ENCODE measurements at places on chromosomes 6 and 20. TPM values are rescaled to one million over a fixed set of nuclear protein-coding genes. Genes with fewer than 3 reads are reported as not detected.

DNA sequence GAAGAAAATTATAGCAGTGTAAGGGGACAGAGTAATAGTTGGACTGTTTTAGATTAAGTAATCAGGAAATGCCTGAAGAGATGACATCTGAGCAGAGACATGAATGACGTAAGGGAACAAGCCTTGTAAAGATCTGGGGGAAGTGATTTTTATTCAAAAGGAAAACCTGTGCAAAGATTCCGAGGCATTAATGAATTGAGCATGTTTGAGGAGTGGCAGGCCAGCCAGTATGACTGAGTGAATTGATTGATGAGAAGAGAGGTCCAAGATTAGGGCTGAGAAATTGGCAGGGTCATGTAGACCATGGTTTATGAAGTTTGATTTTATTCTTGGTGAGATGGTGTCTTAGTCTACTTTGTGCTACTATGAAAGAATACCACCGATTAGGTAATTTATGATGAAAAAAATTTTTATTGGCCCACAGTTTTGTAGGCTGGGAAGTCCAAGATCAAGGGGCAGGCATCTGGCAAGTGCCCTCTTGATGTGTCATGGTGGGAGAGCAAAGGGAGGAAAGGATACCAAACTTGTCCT is 95.1 kb downstream of the LIN28B start:
- no peak for ATAC-seq

GRCh38 chr20:24836661-24837299 is 112.3 kb upstream of the CST7 start:
- ATAC-seq = no peak

DNA sequence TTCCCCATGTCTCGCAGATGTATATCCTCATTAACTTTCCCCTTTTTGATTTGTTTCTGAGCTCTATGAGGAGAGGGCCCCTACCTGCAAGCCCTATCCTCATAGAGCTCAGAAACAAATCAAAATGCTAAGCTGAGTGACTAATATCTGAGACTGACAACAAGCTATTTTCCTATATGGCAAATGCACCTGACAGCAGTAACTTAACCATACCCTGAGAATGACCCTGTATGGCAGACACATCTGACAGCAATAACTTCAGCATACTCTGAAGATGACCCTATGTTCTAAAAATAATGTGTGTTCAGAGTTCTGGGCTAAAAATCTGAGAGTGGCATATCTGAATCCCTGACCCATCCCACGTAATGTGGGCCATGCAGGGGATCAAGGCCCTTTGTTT is 79.0 kb upstream of the MEI4 start:
- no peak for ATAC-seq

DNA sequence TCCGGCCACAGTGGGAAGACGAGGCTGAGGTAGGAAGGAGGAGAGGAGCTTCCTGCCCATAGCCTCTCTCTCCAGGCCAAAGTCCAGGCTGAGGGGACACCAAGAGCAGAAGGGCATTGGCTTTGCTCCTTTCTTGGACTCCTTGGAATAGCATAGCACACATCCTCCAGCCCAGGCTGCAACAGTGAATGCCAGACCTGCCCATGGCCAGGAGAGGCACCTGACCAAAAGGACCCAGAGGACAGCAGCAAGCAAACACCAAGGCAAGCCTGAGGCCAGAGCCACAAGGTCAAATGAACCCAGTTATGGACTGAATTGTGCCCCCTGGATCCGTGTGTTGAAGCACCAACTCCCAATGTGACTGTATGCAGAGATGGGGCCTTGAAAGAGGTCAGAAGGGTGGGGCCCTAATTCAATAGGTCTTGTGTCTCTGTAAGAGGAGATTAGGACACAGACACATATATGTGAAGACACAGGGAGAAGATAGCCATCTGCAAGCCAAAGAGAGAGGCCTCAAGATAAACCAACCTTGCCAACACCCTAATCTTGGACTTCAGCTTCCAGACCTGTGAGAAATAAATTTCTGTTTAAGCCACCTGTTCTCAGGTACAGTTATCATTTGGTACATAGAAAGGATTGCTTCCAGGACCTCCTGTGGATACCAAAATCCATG is 126.5 kb upstream of the NXT1 start:
- ATAC-seq = no peak

DNA sequence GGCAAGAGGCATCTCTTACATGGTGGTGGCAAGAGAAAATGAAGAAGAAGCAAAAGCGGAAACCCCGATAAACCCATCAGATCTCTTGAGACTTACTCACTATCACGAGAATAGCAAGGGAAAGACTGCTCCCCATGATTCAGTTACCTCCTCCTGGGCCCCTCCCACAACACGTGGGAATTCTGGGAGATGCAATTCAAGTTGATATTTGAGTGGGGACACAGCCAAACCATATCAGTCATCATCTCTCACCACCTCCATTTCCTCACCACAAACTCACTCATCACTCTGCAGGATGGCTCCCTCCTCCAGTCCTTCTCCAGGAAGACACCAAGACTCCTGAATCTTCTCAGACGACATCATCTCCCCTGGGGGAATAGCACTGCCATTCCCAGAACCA is 25.8 kb upstream of the SLC16A10 start:
- no peak for ATAC-seq

DNA sequence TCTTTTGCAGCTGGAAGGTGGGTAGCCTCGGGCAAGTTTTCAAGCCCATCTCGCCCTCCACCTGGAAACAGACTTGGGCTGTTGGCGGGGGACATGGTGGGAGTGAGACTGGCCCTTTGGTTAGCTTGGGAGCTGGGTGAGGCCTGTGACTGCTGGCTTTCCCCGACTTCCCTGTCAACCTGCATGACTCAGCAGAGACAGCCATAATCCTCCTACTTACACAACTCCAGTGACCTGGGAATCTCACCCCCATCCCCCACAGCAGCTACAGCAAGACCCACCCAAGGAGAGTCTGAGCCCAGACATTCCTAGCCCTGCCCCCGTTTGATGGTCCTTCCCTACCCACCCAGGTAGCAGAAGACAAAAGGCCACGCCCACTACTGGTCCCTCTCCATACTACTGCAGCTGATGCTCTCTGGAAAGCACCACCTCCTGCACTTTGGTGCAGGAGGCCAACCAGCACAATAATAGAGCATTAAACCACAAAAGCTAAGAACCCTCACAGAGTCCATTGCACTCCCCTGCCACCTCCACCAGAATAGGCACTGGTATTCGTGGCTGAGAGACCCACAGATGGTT is 188.4 kb downstream of the TRDN start:
- ATAC-seq = no peak

DNA sequence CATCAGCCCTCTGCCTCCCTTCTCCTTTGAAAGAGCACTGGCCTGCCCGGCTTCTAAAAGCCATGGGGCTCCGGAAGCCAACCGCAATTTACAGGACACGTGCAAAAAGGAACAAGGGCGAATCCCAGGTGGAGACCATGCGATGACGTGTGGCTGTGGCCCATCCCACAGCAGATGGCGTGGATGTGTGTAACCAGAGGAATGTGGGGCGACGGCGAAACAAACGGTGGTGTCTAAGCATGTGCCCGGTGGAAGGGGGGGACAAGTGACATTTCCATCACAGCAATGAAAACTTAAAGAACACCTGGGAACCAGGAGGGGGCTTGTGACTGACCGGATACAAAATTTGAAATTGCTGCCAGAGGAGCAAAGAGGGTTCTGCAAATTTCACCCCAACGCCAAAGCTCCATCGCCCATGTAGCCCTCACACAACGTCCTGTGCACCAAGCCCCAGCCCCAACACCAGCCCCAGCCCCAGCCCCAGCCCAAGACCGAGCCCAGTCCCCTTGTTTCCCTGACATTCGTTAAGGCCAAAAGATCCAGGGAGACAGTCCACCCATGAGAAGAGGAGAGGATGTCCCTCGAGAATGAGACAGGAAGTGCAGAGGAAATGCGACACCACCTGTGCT is 159.7 kb upstream of the ZNF337 start:
- no peak for ATAC-seq

GRCh38 chr6:105497549-105497948 is 94.7 kb upstream of the PREP start:
- no peak for ATAC-seq

The MCCD1 gene
- total RNA-seq = 0.56 TPM
